Activated naive CD4-positive, alpha-beta T cell (primary cell): ENCODE measurements at places on chromosomes 6 and 20.
A peak's percentile ranks its signal among the peaks of the same experiment; 100 is the strongest.

DNA sequence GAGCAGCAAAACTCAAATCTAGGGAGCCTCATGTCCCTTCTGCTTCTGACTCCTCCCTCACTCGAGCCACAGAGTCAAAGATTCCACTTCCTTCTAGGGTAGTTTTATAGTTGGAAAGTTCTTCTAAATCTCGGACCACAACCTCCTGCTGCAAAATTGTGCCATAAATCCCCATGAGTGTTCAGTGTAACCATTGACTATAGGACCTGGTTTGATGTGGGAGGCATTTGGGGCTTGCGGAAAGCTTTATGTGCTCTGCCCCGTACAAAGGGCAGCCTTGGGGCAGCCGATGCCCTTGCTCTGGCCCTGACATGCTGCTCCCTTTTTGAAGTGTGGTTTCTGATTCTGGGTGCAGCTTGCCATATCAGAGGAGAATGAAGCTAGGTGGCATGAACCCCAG, 43.6 kb upstream of the IER3 start:
- no peak for DNase-seq

GRCh38 chr6:16591396-16592222, 169.7 kb downstream of the ATXN1 start:
- DNase-seq, result no peak

- no peak for DNase-seq
Measured at GRCh38 chr6:39200498-39201020, 28.7 kb downstream of the KCNK5 start.

GRCh38 chr6:170512249-170512648, 40.9 kb downstream of the PSMB1 start:
- DNase-seq, result no peak

GRCh38 chr6:150751296-150751695, 114.2 kb upstream of the MTHFD1L start:
- DNase-seq, result no peak

DNA sequence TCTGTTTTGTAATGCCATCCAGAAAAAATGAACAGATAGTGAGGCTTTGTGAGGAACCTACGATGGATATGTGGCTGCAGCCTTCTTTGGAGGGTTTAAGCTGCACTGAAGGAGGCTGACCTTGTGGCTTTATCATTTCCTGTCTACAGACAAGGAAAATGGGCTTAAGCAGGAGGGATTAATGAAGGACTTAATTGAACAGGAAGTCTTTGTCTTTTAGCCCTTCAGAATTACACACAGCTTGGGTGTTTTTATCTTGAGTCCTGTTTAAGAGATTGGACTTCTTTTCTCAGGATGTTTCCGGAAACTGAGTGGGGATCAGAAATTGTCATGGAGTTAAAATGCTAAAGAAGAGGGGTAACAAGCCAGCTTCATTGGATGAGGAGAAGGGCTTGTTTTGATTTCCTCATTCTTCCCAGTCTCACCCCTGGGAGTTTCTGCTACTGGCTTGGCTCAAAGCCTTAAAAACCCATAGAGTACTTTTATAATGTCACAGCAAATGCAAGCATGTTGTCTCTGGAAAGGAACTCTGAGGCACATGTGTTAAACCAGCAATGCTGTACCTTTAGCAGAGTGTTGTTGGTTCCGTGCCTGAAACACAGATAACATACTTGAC, 193.6 kb downstream of the JARID2 start:
- no peak for DNase-seq

DNA sequence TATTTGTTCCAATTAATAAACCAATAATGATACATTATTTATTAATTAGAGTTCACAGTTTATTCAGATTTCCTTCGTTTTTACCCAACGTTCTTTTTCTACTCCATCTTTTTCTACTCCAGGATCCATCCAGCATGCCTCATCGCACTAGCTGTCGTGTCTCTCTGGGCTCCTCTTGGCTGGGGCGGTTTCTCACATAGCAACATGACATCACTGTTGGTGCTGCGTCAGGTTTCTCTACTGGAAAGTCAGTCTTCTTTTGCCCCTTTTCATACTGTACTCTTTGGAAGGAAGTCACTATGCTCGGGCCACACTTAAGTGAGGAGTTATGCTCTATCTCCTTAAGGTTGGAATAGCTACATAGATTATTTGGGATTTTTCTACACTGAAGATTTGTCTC, 13.7 kb upstream of the SOX12 start:
- DNase-seq, result no peak

DNA sequence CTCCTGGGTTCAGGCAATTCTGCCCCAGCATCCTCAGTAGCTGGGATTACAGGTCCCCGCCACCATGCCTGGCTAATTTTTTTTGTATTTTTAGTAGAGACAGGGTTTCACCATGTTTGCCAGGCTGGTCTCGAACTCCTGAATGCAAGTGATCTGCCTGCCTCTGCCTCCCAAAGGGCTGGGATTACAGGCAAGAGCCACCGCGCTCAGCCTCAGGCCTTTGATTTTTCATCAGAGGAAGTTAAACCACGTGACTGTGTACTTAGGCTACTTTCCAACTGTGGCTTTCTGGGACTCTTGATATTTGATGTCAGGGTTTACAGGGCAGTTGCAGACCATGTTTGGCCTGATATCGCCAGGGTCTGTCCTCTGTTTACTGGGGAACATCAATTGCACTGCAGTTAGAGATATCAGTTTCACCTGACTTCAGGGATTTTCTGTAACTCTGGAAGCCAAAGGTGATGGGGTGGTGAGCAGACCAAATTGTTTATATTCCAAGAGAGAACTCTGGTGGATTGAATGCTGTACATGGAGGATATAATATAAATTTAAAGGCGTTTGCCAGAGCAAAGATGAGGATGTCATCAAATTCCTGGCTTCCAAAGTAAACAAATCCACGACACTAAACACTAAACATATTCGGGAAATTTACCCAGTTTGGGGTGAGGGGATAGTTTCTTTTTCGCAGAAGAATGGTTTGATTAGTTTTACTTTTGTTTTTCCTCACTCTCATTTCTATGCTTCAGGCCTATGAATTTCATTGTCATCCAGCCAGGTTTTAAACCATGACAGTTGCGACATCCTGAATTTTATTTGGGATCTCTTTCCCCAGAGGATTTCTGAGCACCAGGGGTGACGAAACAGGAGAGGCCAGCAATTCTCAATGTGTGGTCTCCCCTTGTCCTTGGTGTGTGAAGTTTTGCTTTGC, 4.2 kb downstream of the PSMF1 start:
- DNase-seq, result no peak

- DNase-seq, result no peak
Measured at GRCh38 chr6:100452998-100453397, 11.7 kb downstream of the SIM1 start.

DNA sequence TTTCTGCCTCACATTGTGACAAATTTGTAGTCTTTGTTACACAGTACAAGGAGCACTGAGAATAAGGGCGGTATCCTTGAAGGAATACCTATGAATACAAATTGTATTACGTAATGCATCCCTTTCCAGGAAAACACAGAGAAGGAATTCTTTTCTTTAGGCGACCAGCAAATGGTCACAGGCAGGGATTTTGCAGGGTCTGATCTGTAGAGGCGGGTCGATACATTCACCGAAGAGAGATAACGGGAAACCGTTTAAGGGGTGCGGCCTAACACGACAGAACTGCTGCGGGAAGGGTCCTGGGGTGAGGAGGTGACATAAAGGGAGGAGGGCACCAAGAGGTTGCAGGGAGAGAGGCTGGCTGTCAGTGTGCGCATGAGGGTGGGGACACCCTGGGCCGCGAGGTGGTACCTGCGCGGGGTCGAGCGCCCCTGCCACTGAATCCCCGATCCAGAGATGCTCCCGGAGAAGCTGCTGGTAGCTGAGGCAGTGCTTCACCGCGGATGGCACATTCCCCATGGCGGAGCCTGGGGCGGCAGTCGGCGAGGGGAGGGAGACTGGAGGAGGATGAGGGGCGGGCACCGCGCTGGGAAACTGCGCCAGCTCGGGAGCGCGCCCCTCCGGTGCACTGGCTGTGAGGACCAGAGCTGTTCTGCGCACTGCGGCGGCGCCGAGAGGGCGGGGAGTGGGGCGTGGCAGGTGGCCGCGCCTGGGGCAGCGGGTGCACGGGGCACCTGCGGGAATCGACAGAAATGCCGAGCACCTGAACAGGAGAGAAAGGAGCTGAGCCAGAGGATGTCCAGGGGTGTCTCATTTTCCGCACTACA, at the start of gene HMGCLL1:
Gene HMGCLL1 (minus strand): TSS at position 656 of the 827 bp plus-strand sequence. CDS start 137 bp downstream, at position 519.
- DNase-seq, result no peak

- no peak for DNase-seq
Measured at GRCh38 chr6:34094474-34095135, 51.3 kb downstream of the GRM4 start.

- no peak for DNase-seq
Measured at GRCh38 chr20:61306937-61307475, 54.9 kb downstream of the CDH4 start.

DNA sequence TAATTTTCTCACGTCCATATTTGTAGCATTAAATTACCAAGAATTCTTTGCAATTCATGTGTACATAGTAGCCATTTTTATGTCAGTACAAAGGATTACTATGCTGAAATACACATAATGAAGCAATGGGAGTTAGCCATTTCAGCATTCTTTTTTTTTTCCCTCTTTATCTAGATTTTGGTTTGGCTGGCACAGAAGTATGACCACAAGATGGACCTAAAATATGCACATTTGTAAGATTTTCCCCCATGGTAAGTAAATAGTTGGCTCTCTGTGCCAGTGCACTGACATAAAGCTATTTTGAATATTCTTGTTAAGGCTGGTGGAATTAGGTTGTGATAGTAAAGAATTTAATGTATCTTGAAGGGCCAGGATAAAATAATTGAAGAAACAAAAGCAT, 486.1 kb upstream of the BTBD3 start:
- DNase-seq, result no peak

DNA sequence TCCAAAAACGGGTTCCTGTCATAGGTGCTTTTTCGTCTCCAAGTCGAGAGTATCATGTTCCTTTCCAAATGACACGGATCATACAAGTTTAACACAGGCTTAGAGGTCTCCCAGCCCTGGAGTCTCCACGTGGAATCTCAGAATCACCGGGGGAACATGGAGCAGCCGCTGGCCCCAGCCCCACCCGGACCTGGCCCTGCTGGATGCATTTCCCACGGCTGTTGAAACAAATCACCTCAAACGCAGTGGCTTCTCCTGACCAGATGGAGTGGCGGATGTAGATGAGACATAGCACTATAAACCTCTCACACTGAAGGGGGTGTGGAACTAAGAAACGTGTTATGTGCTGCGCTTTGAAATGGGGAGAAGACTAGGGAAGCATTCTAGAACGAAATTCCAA, 70.0 kb upstream of the FRMD1 start:
- DNase-seq, result no peak

GRCh38 chr20:54095824-54096223, 25.4 kb upstream of the BCAS1 start:
- DNase-seq, result no peak

DNA sequence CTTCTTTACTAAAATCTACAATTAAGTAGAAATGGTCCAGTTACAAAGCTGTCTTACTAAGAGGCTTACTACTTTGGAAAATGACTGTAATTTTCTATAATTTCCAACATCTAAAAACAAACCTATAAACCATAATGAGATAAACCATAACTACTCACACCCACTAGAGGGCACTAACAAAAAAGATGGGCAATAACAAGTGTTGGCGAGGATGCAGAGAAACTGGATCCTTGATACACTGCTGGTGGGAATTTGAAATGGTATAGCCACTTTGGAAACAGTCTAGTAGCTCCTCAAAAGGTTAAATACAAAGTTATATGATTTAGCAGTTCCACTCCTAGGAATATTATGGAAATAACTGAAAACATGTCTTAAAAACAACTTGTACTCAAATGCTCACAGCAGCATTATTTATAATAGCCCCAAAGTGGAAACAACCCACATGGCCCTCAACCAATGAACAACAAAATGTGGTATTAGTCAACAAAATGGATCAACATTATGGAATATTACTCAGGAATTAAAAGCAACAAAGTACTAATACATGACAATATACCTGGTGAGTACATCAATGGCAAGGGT, 50.6 kb downstream of the GJA10 start:
- no peak for DNase-seq

DNA sequence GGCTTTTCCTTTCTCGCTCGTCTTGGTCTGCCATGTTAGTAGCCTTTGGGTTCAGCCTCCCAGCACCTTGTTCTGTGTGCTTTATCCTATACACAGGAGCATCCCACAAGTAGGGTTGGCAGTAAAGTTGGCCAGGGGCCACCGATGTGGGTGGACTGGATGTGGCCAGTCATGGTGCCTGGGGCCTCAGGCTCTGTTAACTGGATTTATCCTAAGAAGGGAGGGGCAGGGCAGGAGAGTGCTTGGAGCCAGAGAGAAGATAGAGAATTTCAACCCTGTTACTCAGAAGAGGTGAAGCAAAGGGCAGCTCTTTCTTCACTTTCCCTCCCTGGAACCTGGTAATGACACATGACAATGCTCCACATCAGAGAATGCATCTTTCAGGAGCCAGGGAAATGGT, 14.1 kb upstream of the SIRPB2 start:
- DNase-seq, result no peak

GRCh38 chr6:125986301-125987025, at the start of gene TRMT11:
Gene TRMT11, plus strand, starts transcription at chr6:125986540. Its CDS starts 11 bp downstream, at chr6:125986551.
- peak; percentile 64 for DNase-seq

DNA sequence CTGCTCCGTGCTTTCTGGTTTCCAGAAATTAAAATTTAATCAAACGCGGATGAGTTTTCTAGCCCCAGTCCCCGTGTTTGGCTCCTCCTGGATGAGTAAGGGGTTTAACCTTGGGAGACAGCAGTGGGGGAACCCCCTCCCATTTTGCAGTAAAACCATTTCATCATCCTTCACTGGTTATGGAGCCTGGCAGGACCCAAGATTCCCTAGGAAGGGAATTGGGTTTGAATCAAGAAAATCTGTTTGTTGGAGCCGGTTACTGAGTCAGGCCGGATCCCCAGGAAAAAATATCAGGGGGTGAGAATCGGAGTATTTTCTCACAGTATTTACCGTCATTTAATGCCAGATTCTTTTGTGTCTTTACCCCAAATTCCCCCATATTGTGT, 754 bp downstream of the YWHAB start:
- no peak for DNase-seq

- DNase-seq, result no peak
Measured at GRCh38 chr6:3786141-3786540, 34.6 kb upstream of the PXDC1 start.

- DNase-seq, result no peak
Measured at GRCh38 chr6:4280707-4281106, 145.3 kb upstream of the ECI2 start.

DNA sequence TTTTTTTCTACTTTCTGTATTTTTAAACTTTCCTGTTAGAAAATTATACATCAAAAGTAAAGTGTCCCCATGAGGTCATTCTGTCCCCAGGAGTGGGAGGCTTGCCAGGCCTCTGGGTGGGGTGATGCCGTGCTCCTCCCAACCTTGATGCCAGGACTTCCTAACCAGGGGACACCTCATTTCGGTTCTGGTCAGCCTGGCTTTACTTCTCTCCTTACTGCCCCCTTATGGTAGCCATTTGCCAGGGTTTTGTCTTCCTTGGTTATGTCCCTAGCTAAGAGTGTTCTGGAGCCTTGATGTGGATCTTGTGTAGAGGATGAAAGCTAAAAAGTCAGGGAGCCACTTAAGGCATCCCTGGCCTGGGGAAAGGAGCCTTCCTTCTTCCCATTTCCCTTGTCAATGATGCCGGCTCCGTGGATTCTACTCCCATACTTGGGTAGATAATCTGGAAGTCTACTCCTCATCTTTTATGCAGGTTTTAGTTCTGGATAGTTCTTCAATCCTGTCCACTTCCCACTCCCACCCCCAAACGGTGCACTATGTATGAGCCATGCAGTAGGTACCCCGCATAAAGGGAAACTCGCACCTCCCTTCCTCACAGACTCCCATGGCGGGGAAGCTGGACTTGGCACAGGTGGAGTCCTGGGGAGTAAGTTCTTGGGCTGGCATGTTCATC, 164.1 kb upstream of the SALL4 start:
- no peak for DNase-seq
